ENCODE measurements at places on chromosomes 13 and 19.
A peak's percentile ranks its signal among the peaks of the same experiment; 100 is the strongest.

GRCh38 chr19:1520203-1520780, 3.6 kb upstream of the PLK5 start:
- no peak for DNase-seq

DNA sequence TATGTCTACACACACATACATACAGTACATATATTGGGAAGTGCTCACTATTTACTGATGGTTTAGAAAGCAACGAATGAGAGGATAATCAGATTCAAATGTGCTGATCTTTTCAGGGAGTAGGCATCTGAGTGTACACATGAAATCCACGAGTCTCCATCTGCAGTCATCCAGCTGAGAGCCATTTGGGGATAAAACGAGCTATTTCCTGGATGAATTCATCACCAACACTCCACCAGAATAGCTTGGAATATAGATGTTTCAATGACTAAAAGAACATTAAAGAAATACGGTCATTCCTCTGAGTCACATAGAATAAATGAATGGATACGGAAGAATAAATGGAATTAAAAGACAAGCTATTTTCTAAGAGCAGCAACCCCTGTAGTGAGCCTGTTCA, 721.6 kb upstream of the ARGLU1 start:
- DNase-seq, result no peak

GRCh38 chr13:78598116-78598781, 5.1 kb downstream of the POU4F1 start:
- no peak for DNase-seq

DNA sequence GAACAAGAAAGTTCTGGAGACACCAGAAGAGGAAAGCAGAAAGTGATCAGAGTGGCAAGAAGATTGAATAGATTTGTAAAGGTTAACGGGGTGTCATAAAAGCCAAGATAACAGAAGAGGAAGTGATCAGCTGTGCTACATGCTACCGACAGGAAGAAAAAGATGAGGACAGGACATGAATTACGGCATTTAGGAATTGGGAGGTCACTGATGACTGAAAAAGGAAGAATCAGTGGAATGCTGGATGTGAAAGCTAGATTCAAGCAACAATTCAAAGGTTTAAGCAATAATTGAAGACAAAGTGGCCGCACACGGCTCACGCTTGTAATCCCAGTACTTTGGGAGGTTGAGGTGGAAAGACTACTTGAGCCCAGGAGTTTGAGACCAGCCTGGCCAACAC, 15.1 kb downstream of the ZNF160 start:
- peak; percentile 55 for DNase-seq

DNA sequence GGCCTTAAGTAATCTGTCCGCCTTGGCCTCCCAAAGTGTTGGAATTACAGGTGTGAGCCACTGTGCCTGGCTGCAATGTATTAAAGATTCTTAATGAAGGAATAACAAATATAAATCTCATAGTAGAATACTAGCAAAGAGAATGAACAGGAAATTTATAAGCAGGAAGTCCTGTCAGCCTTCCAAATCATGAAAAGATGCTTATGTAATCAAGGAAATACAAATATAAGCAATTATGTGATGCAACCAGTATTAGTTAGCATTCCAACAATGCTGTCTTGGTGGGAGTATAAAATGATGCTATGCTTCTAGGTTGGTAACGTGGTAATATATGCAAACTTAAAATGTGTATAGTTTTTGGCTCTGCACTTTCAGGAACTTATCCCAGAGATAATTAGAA, 133.8 kb downstream of the PDS5B start:
- peak; percentile 63 for DNase-seq

GRCh38 chr13:43389573-43389972, 366.2 kb downstream of the DNAJC15 start:
- peak; percentile 57 for DNase-seq

DNA sequence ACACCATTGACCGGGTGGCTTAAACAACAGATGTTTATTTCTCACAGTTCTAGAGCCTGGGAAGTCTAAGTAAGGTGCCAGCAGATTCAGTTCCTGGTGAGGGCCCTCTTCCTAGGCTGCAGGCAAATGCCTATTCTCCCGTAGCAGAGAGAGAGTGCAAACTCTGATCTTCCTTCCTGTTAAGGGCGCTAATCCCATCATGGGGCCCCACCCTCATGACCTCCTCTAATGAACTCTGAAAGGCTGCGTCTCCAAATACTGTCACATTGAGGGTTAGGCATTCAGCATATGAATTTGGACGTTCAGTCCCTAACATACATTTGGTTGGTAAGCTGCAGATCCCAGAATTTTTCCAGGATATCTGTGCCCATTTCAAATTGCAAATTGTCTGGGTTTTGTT, 128.8 kb downstream of the GGACT start:
- DNase-seq, result no peak

DNA sequence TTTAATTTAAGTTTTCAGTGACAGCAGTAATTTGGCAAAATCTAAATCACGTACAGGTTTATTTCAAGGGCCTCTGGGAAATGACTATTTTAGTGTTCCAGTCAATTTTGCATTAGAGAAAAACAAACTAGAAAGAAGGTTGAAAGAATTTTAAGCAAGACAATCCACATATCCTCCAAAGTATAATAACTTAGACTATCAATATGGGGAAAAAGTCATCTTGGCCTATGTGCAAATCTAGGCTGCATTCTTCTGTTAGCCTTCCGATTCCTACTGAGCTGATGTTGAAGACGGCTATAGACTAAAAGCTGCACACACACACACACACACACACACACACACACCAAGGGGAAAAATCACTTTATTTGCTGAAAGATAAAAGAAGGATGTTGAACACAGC, 81.3 kb downstream of the SLITRK6 start:
- DNase-seq, result no peak

DNA sequence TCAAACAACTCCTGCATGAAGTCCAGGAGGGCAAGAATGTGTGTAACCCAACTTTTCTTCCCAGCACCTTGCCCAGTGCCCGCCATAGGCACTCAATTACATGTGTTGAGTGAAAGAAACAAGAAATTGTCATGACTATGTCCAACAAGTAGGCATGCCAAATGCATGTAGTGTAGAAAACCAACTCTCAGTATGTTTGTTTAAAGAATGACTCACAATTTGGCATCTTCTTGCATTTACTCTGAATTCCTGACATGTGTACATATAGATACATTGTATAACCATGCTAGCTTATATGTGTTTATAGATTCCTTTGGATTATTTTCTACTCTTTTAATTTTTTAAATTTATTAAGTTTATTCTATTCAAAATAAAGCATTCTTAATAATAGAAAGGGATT, 305.0 kb downstream of the EFNB2 start:
- peak; percentile 72 for DNase-seq

DNA sequence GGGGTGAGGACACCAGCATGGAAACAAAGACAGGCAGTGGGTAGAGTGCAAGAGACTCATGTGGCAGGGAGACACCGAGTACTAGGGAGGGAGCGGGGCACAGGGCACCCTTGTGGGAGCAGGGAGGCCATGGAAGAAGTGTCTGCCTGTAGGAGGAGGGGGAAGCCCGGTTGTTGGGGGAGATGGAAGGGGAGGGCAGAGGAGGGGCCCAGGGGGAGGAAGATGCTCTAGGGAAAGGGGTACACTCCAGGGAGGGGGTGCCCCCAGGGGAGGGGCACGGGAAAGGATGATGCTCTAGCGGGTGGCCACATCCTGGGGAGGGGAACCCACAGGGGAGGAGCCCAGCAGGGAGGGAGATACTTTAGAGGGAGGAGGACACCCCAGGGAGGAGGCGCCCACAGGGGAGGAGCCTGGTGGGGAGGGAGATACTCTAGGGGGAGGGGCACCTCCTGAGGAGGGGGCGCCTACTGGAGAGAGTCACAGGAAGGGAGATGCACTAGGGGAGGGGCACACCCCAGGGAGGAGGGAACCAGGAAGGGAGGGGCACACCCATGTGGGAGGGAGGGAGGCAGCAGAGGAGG, 24.9 kb downstream of the CPAMD8 start:
- no peak for DNase-seq

GRCh38 chr19:43692877-43693276, 22.9 kb upstream of the PLAUR start:
- DNase-seq, result no peak

DNA sequence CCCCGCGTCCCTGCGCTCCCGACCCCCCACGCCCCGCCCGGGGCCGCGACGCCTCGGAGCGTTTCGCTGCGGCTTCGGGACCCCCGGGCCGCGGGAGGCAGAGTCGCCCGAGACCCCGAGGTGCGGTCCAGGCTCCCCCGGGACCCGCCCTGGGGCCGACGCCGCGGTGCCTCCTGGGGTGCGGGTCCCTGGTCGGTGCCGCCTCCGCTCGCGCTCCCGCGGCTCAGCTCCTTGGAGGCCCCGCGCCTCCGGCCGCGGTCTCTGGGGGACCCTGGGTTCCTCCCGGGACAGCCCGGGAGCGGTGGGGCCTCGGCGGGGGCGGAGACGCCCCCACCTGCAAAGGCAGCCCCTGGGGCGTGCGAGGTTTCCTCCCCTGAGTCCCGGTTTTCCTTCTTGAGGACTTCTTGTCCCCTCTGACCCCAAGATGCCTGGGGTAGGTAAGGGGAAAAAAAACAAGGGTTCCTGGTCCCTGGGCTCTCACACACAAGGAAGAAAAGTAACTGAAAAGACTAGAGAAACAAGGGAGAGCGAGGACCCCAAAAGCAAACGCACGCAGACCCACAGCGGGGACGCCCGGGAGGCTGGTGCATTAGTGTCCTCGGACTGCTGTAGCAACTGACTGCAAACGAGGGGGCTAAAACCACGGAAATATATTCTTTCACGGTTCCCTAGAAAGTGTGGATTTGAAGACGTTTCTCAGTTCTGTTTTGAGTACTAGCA, 740 bp downstream of the ZNF555 start:
- no peak for DNase-seq
